ENCODE measurements at places on chromosomes 4 and X.

- DNase-seq, result no peak
Observed at GRCh38 chr4:37588150-37588549, 98.0 kb downstream of the RELL1 start.

DNA sequence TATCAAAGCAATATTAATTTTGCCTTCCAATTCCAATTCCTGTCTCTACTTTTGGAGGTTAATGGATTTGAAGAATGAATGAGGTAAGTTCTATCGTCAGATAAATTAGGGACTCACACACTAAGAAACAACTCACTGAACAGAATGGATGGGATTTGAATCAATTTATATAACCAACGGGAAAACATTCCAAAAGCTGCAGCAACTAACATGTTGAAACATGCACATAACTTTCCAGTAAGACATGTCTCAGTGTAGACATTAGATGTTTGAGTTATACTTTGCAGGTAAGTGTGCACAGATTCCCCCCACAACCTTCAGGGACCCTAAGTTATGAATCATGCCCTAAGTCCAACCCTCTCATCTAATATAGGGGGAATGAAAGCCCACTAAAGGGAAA lies 34.3 kb downstream of the TFDP3 start:
- DNase-seq, result no peak

DNA sequence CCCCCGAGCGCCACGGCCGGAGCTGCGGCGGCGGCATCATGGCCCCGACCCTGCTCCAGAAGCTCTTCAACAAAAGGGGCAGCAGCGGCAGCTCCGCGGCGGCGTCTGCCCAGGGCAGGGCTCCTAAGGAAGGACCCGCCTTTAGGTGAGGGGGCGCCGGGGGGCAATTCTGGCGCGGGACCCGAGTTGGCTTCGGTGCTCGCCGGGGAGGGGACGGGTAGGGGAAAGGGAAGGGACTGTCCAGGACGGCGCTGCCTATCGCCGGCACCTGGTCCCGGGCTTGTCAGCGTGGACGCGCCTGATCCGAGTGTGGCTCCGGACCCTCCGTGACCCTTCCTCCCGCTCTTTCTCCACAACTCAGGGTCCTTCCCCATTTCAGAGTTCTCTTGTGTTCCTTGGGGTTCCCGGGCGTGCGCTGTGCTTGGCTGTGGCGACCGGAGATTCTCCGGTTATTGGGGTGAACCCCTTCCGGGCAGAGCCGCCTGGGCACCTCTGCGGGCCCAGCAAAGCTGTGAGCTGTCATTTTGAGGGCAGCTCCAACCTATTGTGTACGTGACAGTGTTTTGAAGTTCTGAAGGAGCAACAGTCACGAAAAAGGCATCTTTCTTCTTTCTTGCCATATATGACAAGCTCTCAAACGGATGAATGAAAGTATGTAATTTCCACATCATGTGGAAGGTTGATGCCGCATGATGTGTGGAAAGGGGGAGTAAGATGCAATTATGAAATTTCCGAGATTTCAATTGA lies 522 bp downstream of the FNIP2 start:
- DNase-seq, result peak; percentile 15

DNA sequence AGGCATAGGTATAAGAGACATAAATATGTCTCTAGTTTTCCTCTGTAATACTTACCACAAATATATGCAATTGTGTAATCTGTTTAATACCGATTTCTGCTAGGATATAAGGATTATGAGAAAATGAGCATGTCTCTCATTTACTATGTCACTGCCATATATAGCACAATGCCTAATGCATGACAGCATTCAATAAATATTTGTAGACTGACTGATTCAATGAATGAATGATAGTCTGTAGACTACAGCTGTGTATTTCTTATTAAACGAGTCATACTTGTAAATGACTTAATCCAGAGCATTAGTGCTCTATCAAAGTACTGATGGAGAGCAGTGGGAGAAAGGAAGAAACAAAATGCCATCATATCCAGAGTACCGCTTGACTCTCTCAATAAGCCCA lies 175.6 kb downstream of the PPP3CA start:
- DNase-seq, result no peak

GRCh38 chr4:25901030-25901430 lies 13.0 kb upstream of the SMIM20 start:
- no peak for DNase-seq

DNA sequence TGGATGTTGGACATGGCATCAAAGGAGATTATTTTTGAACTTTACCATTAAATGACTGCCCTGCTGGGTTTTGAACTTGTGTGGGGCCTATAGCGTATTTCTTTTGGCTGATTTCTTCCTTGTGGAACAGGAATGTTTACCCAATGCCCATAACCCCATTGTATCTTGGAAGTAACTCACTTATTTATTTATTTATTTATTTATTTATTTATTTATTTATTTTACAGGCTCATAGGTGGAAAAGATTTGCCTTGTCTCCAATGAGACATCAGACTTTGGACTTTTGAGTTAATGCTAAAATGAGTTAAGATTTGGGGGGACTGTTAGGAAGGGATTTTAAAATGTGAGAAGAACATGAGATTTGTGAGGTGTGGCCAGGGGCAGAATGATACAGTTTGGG lies 273.1 kb downstream of the SLITRK2 start:
- DNase-seq, result no peak

DNA sequence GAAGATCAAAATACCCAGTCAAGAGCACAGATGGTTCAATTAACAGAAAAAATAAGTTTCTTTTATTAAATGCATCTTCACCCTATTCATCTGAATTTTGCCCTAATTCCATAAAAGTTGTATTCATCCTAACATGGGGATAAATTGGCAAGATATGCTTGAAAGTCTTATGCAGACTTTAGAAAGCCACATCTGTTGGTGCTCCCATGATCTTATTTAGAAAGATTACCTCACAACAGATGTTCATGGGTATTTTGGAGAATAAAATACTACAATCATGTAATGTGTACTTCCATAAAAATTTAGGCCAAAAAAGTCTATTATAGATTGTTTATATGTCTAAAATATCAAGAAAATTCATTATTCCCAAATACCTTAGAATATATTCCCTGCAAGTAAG lies 510.3 kb downstream of the TECRL start:
- no peak for DNase-seq

DNA sequence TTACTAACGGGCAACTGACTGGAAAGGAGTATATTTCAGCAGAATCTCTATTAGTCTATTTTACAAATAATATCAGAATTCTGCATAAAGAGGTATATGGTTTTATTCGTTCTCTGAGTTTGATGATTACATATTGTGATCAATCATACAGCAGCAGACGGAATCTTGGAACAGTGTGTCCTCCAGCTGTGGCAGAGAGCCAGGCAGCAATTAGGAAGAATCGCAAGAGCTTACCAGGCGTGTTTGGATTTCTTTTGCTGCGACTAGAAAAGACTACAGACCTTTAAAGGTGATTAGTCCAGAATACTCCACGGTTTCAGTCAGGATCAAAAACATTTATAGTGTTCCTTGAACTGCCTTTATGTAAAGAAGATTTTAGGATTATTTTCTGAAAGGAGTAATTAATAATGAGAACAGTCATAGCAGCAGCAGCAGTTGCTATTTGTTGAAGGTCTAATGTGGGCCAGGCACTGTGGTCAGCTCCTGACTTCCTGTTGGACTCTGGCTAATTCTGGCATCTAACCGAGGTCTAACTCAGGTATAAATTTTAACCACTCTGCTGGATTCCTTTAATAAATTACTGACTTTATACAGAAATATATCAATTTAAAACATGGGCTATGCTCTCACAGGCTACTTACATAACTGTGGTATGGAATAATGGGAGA lies 225.3 kb upstream of the CXorf66 start:
- DNase-seq, result no peak

GRCh38 chr4:155903453-155903852 lies at the start of gene TDO2:
Gene TDO2, plus strand, starts transcription at chr4:155903696. Its CDS starts 63 bp downstream, at chr4:155903759.
- DNase-seq, result no peak

All from activated T-cell treated with anti-CD3 and anti-CD28 coated beads for 1 hour (primary cell).